Bladder microvascular endothelial cell (primary cell): ENCODE measurements at places on chromosomes 11 and 22. TPM values are rescaled to one million over a fixed set of nuclear protein-coding genes. Genes with fewer than 3 reads are reported as not detected.

SMCO4 gene
- 12.3 and 52.0 TPM in 2 replicates for total RNA-seq

ALX4 gene
- total RNA-seq, result not detected in 2 replicates

BTG4 gene
- not detected in 2 replicates for total RNA-seq

ARAP1 gene
- total RNA-seq, result 53.4 and 106 TPM in 2 replicates

OR5A1 gene
- total RNA-seq, result not detected in 2 replicates
